ENCODE measurements at places on chromosomes 4 and X.

GRCh38 chr4:92237559-92237958 is 66.2 kb upstream of the GRID2 start:
- no peak overlapping the region for H3K27ac ChIP-seq
- no peak overlapping the region for H3K4me3 ChIP-seq
- no peak for DNase-seq
- H3K36me3 ChIP-seq = no peaks in the 10 kb centered on the region

DNA sequence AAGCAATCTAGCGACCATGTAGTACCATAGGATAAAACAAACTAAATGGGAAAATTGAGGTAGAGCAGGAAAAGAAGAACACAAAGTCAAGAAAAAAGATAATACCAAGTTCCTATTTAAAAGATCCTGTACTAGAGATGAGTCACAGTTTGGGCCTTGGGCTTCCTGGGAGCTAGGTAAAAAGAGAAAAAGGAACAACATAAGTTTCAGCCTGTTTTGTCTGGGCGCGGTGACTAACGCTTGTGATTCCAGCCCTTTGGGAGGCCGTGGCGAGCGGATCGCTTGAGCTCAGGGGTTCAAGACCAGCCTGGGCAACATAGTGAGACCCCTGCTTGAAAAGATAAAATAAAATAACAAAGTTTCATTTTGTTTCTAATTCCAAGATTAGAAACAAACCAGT is 14.0 kb upstream of the TMEM156 start:
- H3K36me3 ChIP-seq = no peaks in the 10 kb centered on the region
- no peaks in the 10 kb centered on the region for H3K27me3 ChIP-seq
- DNase-seq = no peak
- peak overlapping the region; percentile 86 for H3K27ac ChIP-seq

DNA sequence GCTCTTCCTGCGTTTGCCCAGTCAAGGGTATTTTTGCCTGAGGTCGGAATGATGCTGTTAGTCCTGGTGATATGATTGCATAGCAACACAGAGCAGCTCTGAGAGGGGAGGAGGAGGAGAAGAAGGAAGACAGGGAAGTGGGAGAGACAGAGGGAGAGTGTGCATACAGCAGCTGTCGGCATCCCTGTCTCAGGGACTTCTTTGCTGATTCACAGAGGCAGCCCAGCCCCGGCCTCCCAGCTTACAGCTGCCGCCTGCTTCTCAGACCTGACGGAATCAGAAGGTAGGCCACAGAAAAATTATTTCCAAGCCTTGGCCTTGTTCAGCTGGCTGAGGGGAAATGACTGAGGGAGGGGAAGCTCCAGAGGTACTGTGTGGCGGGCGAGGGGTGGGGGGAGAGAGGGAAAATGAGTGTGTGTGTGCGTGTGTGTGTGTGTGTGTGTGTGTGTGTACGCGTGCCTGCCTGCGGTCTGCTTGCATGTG is 319 bp downstream of the DRP2 start:
- no peak for DNase-seq
- no peaks in the 10 kb centered on the region for H3K27me3 ChIP-seq
- no peaks in the 10 kb centered on the region for H3K4me1 ChIP-seq
- H3K4me3 ChIP-seq = no peak overlapping the region

DNA sequence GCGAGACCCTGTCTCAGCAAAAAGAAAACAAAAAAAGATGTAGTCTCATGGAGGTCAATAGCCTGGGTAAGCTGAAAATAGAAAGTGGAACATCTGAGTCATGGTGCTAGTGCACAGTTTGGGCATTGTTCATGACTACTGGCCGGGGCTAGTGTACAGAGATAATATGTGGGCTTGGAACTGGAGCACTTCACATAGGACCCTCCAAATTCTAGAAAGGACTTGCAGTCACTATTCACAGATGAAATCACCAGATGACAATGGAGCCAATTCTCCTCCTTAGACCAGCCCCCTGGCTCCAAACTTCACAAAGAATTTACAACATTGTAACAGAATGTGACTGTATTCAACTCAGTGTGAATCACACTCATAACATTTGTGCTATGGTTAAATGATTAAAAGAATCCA is 367.8 kb upstream of the SLC7A11 start:
- H3K4me1 ChIP-seq = no peaks in the 10 kb centered on the region
- DNase-seq = no peak
- no peaks in the 10 kb centered on the region for H3K36me3 ChIP-seq
- H3K27ac ChIP-seq = no peak overlapping the region
- no peaks in the 10 kb centered on the region for H3K27me3 ChIP-seq
- no peak overlapping the region for H3K4me3 ChIP-seq

GRCh38 chr4:76504613-76505465 is 69.8 kb downstream of the SHROOM3 start:
- peak; percentile 49 for DNase-seq
- no peaks in the 10 kb centered on the region for H3K27me3 ChIP-seq
- no peaks in the 10 kb centered on the region for H3K36me3 ChIP-seq
- H3K4me1 ChIP-seq = no peaks in the 10 kb centered on the region
- no peak overlapping the region for H3K27ac ChIP-seq
- H3K4me3 ChIP-seq = no peak overlapping the region
